DMS79 (cell line): ENCODE measurements at places on chromosomes 3 and 15.
A peak's percentile ranks its signal among the peaks of the same experiment; 100 is the strongest.

DNA sequence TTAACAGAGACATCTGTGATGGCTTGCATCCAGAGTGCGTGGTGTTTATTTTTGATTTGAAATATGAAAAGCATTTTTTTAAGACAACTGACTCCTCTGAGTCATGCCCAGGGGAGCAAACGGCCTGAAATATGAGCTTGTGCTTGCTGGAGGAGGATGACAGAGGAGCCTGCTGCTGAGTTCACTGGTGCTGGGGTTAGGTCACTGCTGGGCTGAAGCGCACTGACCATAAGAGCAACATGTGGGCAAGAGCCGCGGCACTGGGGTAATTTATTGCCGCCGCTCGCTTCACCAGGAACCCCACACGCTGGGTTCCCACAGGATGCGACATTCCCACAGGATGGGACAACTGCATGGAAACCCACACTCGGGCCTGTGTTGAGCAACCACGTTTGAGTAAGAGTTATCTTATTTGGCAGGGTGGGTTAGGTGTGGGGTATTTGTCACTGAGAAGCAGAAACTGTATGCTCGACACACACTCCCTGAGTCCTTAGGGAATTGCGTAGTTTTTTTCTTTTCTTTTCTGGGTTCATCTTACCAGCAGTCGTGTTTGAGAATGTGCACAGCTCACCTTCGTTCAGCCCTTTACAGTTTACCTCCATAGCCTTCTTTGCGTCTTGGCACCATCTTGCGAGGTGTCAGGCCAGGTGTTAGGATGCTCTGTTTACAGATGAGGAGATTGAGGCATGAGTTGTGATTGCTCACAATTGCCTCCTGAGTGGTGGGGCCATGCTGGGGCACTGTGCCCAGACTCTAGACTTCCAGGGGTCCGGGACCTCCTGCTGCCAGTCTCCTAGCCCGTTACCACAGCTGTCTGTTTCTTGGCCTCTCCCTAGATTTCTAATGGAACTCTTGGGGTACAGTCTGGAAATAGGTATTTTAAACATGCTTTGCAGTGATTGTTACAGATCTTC lies 60.4 kb downstream of the SMAD3 start:
- DNase-seq = no peak

- no peak for DNase-seq
These were observed 132.4 kb upstream of the PLXNA1 start for GRCh38 chr3:126850370-126851085.

GRCh38 chr3:99843590-99844258 lies 26.1 kb downstream of the CMSS1 start:
- no peak for DNase-seq

GRCh38 chr15:38058596-38059075 lies 124.2 kb downstream of the TMCO5A start:
- no peak for DNase-seq

GRCh38 chr3:160707187-160707794 lies 30.3 kb downstream of the ARL14 start:
- peak; percentile 56 for DNase-seq

DNA sequence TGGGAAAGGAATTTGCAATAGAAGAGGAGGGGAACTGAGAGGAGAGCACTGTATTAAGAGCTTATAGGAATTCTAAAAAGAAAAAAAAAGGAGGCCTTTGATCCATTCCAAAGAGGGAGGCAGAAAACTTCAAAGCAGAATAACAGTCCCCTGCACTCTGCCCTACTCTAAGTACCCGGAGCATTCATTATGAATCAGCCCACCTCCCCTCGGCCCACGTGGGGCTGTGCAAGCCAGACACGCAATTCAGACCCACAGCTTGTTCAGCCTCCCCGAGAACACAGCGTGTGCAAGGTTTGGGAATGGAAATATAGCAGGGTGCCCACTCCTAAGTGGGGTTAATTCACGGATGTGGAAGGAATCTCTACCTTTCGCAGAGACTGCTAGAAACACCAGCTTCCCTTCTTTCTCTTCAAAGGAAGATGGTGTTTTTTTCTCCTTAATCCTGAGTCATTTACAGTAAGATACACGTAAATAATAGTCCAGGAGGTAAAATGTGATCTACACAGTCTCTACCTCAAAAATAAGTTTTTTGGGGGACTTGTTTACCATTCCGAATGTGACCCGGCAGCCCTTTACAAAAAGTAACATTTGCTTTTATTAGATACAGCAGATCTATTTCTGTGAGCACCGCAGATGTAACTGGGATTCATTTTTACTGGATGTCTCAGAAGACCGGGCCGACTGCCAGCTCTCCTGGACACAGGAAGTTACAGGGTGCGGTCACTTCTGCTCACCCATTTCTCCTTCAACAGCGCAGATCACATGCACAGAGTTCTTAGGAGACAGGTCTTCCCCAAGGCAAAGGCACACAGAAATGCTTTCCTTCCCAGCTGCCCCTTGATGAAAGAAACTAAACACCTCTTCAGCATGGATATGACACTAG lies 768.5 kb upstream of the CFAP20DC start:
- DNase-seq = no peak

DNA sequence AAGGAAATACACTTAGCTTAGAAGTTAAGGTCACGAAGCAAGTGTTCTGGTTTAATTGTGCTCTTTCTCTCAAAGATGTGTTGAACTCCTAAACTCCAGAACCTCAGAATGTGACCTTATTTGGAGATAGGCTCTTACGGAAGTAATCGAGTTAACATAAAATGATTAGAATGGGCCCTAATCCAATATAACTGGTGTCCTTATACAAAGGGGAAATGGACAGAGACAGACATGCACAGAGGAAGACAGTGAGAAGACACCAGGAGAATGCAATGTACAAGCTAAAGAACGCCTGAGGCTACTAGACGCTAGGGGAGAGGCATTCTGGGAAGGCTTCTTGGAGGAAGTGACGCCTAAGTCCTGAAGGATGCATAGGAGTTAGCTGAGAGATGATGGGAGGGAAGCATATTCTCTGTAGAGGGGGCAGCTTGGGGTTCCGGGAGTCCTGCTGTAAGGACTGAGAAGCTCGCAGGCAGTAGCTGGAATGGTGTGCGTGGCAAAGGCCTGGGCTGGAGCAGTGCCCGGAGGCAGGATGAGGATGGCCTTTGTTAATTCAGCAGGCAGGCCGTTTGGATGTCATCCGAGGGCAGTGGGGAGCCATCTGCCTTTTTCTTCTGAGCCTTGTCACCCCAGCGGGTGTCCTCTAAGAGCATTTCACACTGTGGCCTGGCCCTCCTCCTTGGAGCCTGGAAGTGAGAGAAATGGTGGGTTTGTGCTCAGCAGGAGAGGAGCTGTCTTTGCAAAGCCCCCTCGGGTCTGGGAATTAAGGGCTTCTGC lies 513.4 kb downstream of the SHQ1 start:
- DNase-seq = no peak

DNA sequence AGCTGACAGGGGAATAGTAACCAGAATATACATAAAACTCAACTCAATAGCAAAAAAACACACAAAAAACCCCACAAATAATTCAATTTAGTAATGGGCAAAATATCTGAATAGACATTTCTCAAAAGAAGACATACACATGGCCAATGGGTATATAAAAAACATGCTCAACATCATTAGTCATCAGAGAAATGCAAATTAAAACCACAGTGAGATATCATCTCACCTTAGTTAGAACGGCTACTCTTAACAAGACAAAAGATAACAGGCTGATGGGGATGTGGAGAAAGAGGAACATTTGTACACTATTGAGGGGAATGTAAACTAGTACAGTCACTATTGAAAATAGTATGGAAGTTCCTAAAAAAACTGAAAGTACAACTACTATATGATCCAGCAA lies 678.6 kb downstream of the MECOM start:
- DNase-seq = no peak

DNA sequence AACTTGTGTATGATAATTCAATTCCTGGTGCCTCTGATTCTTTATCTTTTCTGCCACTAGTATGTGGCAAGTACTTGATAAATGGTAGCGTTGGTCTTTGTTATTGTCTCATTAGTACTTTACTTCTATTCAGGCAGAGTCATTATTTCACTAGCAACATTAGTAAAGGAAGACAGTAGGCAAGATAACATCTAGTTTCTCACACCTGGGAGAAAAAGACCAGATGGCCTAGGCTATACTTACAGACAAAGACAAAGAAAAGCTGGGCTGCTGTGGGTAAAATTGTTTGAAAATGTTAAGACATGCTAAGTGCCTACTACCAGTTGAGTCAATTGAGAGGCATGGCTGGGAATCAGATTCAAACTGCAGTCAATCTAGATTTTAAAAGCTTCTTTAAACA lies 198.7 kb upstream of the CMC1 start:
- DNase-seq = no peak

- DNase-seq = no peak
These were observed 118.8 kb upstream of the ADPGK start for GRCh38 chr15:72902245-72902918.

GRCh38 chr3:33433843-33434242 lies 6.4 kb downstream of the UBP1 start:
- no peak for DNase-seq

- no peak for DNase-seq
These were observed 219.9 kb downstream of the OPA1 start for GRCh38 chr3:193812791-193813500.

- DNase-seq = no peak
These were observed 44.7 kb upstream of the CADPS start for GRCh38 chr3:62919784-62920465.

GRCh38 chr15:90680371-90680935 lies 36.7 kb upstream of the BLM start:
- DNase-seq = no peak

DNA sequence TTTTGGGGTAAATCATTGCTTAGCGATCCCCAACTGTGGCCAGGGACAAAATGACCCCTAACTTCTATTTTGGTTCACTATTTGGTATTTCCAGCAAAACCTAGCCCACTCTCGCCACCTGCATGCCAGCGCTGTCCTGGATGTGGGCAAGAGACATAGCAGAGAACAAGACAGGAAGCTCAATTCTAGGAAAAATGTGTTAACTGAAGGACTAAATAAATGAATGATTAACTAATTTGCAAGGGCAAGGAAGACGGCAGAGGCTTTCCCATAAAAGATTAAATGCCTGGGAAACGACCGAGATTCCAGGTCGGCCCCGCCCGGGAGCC lies 408 bp downstream of the NICN1 start:
- DNase-seq = no peak

GRCh38 chr3:150238995-150239619 lies 169.0 kb upstream of the TSC22D2 start:
- no peak for DNase-seq

DNA sequence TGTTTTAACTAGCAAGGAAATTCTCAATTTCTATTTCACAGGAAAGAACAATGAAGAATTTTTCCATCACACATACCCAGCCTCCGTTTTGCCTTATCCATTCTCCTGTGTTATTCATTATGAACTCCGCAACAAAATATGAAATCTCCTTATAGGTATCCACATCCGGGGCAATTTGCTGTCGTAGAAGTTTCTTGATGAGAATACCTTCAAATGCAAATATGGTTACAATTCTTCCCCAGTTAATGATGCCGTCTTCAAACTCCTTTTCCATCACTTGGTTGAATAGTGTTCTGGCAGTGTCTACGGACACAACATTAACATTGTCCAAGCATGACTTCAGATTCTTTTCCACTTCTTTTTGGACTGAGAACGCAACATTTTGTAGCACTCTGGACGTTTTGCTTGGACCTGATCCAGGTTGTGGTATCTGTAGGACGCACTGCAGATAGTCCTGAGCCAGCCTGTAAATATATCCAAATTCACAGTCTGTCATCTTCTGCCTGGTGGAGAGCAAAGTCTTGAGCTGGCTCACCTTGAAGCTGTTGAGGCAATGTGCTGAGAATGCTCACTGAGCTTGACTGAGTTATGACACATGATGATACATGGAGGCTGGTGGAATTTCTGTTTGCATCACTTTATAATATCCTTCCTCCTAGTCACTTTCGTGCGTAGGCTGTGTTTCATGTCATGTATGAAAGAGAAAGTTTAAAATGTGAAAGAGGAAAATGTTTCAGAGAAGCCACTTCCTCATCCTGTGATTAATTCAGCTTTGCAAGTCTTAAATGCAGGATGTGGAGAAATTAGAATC lies at the start of gene BCL2A1:
Gene BCL2A1, minus strand, starts transcription at position 573 of the 811 bp plus-strand sequence. Its CDS starts 77 bp downstream, at position 496.
- DNase-seq = no peak

DNA sequence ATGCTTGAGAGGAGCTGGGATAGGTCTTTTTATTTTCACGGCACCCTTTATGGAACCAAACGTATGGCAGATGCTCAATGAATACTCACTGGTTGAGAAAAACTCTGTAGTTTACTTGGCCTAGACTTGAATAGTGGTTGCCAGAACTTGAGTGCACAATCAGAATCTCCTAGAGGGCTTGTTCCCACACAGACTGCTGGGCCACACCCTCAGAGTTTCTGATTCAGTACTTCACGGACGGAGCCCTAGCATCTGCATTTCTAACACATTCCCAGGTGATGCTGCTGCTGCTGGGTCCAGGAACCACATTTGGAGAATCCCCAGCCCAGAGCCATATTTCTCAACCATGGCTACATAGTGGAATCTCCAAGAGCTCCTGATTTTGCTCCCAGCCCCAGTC lies 24.6 kb downstream of the CA12 start:
- no peak for DNase-seq

- DNase-seq = no peak
These were observed 30.8 kb downstream of the P2RY1 start for GRCh38 chr3:152865668-152866245.

DNA sequence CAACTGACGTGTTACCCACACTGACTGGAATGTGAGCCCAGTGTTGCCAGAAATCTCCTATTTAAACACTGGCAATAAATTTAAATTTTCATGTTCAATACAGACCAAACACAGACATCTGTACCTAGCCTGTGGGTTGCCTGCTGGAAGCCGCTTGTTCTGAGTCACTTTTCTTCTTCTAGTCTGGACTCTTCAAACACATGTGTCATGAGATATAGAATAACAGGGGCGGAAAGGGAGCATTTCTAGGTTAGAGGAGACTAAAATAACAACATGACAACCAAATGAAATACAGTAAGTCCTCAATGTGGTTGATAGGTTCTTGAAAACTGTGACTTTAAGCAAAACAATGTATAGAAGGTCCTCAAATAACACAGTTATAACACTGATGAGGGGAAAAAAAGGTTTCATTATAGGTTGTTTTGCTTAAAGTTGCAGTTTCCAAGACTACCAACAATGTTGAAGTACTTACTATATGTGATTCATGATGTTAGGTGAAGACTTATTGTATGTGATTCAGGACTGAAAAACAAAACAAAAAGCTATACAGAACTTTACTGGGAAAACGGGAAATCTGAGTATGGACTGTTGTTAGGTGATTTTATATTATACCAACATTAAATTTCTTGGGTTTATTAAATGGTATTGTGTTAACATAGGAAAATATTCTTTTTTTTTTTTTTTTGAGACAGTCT lies 63.1 kb downstream of the PRKAR2A start:
- DNase-seq = no peak

GRCh38 chr3:122184591-122184929 lies 1.1 kb downstream of the CASR start:
- peak; percentile 30 for DNase-seq

GRCh38 chr3:193974191-193974652 lies 161.7 kb upstream of the HES1 start:
- no peak for DNase-seq

- DNase-seq = no peak
These were observed 213.0 kb upstream of the ROBO2 start for GRCh38 chr3:76826861-76827260.

GRCh38 chr15:80485370-80486164 lies 81.4 kb downstream of the ARNT2 start:
- peak; percentile 29 for DNase-seq
